ENCODE measurements at places on chromosomes 2 and 18. TPM values are rescaled to one million over a fixed set of nuclear protein-coding genes. Genes with fewer than 3 reads are reported as not detected.

The ZSWIM2 gene
- total RNA-seq, result not detected

The CDCA7 gene
- 4.6 TPM for total RNA-seq

The GAREM1 gene
- 9.0 TPM for total RNA-seq

The CELF4 gene
- total RNA-seq, result not detected

The B3GNT7 gene
- total RNA-seq, result 1.7 TPM

The TXNDC2 gene
- total RNA-seq, result 0.07 TPM

DNA sequence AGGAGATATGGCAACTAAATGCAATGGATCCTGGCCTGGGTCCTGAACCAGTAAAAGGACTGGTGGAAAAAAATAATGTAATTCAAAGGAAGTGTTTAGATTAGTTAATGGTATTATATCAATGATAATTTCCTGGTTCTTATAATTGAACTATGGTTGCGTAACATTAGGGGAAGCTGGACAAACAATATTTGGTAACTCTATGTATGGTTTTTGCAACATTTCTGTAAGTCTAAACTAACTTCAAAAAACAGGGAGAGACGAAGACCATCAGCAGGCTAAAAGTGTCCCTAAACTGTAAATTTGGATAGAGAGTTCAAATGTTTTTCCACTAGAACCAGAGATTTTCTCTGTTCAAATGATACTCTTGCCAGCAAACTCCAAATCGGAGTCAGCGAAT is 36.9 kb downstream of the KLF7 start:
- DNase-seq, result no peak

GRCh38 chr2:216415541-216415940 is 3.3 kb downstream of the SMARCAL1 start:
- no peak for DNase-seq

DNA sequence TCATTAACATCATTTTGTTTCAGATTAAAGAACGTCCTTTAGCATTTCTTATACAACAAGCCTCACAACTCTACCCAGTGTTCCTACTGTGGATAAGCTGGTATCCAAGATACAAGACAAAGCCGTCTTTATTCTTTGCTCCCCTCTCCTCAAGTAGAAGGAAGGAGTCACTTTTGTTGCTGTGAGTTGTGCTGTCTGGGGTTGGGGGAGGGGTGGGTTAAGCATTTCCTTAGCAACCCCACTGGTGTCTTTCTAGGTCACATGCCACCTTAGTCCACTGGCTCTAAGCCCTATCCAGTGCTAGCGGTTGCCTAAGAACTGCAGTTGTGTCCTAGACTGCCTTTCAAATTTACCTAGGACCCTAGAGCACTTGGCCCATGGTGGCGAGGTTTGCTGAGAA is 155.6 kb upstream of the PIEZO2 start:
- DNase-seq, result no peak

DNA sequence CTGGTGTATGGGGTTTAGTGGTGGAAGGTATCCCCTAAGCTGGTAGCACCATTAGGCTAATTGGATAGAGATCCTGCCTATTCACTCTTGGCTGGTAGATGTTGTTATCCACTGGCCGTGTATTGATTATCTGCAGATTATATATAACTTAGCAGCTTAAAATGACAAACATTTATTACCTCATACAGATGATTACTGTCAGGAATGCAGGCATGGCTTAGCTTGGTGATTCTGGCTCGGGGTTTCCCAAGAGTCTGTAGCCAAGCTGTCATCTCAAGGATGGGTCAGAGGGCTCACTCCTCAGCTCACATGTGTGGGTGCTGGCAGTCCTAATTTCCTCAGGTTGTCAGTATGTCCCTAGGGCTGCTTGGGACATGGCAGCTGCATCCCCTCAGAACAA is 465.8 kb downstream of the PARD3B start:
- no peak for DNase-seq

DNA sequence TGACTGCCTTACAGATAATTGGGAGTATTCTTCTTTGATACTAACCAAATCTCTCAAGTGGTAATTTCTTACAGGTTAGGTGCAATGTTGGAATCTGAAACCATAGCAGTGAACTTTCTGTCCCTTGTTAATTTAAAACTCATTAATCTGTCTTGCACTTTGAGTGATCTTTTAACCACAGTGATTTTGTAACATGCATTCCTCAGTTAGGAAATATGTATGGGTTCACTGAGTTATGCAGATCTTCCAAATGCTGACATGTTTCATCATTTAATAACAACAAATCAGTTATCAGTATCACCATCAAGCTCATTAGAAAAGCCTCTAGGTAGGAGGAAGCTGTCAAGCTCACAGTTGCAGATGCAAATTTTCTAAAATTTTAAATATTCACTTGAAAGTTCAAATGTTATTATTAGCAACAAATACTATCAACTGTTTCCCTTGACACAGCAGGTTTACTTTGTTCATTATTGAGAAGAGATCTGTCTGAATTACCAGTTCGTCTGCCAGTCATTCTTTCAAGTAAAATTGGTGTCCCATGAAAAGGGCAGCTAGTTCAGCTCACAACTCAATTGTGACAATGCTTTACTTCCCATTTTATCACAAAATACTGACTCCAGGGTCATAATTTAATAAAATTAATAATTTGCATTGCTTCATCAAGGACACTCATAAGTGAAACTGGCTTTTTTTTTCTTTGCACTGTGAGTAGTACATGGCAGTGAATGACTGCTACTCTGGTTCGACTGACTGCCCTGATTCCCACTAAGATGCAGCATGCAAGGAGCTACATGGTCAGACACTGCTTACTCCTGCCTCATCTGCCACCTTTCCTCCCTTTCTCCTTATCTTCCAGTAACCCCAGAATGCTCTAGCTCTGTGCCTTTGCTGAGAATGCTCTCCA is 31.6 kb downstream of the SUCLG1 start:
- DNase-seq, result peak; percentile 67

DNA sequence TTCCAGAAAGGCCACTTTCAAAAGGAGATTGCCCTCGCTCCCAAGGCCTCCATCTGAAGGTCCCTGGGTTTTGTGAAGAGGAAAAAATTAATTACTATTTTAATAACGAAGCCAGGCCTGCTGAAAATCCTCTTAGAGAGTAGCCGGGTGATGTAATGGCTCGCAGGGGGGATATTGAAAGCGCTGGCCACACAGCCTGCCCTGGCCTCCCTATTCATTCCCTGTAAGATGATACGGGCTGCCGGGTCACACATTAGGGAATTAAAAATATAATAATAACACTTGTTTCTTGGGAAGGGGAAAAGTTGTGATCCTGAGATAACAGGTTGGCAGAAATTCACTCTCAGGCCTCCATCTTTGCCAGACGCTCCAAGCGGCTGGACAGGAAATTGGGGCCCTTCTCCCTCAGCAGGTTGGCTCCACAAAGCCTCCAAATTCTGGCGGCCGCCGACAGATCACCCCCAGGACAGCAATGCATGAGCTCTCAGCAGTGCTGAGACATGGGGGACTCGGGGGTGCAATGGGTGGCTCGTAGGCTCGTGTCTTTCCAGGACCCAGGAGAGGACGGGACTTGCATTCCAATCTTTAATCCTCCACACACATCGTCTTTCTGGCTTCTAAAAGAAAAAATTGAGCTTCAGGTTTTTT is 299.9 kb upstream of the SALL3 start:
- no peak for DNase-seq

DNA sequence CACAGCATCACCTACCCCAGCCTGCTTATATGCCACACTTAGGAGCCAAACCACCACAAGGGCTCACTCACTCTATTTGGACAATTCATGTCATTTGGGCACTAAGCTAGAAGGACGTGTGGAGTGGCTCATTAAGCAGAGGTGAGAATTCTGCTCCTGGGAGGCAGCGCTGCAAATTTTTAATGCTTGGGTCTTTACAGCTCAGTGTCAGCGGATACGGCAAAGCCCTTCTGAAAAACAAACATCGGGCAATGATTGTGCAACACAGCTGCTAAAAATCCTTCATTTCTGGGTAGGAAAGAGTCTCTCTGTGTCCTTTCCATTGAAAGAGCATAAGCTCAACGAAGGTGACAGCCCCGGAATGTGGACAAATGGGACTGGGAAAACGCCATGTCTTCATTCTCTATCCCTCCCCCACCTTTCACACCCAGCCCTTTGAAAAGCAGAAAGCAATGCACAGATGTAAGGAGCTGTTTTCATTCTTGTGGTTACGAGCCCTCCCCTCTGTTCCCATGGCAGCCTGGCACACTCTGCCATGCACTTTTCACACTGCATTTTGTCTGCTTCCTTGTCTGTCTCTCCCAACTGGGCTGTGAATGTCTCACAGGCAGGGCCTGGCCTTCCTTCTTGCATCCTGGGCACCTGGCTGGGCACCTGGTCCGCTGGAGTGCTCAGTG is 16.0 kb downstream of the TMEM177 start:
- DNase-seq, result peak; percentile 83

- peak; percentile 56 for DNase-seq
Observed at GRCh38 chr2:85420536-85421259, 2.2 kb downstream of the SH2D6 start.

DNA sequence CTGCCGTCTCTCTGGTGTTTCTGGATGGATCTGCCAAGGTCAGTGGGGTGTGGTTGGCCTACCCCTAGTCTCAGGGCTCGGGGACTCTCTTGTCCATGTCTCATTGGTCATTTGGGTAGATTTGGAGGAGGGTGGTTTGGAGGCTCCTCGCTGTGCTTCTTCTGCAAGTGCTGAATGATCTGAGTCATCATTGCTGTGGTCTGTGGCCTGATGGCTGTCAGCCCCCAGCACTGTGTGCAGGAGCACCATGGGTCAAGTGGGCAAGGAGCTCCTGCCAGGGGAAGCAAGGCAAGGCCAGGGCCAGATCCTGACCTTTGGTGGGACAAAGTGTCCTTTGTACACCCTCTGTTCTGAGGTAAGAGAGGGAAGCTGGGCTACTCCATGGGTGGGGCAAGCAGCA is 221.8 kb downstream of the FHOD3 start:
- peak; percentile 69 for DNase-seq

GRCh38 chr2:121947674-121948073 is 192.2 kb downstream of the TSN start:
- DNase-seq, result no peak

DNA sequence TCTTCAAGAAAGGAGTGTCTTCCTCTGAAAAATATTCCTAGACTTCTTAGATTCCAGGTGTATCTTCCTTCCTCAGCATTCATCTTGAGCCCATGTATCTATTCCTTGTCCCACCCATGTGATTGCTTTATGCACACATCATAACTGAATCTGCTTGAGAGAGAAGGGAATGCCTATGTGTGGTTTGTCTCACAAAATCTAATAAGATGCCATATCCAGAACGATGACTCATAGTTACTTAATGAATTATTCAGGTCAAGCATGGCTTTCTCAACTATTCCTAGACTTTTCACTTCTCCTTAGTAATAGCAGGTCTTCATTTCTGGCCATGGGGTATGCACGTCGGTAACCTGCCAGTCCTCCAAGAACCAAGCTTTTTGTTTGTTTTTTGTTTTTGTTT is 121.8 kb downstream of the SETBP1 start:
- DNase-seq, result peak; percentile 78

DNA sequence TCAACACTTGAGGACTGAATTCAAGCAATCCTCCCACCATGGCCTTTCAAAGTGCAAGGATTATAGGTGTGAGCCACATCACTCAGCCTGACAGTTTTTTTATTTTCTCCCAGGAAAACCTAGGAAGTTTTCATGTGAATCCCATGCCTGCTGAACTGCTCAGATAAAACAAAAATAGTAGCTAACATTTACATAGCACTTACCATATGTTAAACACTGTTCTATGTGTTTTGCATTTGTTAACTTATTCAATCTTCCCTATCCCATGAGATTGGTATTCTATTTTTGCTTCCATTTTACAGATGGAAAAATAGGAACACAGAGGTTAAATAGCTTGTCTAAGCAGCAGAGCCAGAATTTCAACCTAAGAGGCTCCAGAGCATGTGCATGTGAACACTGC is 157.4 kb upstream of the KCTD1 start:
- no peak for DNase-seq

DNA sequence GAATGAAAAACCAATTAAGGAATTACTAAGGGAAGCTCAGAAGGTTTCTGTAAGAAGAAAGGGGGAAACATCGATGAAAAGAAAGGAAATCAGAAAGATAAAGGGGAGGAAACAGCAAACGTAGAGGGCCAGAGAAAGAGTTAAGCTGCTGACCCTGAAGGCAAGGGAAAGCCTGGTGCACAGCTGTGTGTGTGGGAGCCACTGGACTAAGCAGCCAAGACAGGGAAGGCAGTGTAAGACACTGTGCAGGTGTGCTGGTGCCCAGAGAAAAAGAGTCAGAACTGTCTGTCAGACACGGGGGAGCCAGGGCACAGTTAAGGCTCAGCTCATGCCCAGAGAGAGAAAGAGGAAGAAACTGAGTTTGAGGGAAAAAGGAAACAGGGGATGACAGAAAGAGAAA is 104.0 kb downstream of the HIBCH start:
- DNase-seq, result no peak

- peak; percentile 100 for DNase-seq
Observed at GRCh38 chr2:19649785-19650380, 251.9 kb downstream of the TTC32 start.

- DNase-seq, result no peak
Observed at GRCh38 chr2:138486363-138487198, 15.0 kb upstream of the SPOPL start.

DNA sequence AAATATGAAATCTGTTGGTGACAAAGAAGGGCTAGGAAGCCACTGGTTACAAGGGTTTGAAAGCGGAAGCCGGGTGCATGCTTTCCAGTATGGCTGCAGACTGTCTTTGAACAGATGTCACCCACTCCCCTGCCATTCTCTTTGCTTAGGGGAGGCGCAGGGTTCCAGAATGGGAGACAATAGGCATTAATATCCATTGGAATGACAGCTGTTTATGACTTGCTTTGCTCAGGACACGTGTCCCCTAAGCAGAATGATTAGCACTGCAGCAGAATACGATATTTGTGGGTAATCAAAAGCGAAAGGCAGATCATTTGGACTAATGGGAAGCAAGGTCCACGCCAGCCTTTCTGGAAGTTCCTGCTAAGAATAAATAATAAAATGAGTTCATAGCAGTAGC is 25.8 kb upstream of the NRP2 start:
- DNase-seq, result no peak

GRCh38 chr2:216956820-216957493 is 97.1 kb upstream of the TNP1 start:
- peak; percentile 63 for DNase-seq

DNA sequence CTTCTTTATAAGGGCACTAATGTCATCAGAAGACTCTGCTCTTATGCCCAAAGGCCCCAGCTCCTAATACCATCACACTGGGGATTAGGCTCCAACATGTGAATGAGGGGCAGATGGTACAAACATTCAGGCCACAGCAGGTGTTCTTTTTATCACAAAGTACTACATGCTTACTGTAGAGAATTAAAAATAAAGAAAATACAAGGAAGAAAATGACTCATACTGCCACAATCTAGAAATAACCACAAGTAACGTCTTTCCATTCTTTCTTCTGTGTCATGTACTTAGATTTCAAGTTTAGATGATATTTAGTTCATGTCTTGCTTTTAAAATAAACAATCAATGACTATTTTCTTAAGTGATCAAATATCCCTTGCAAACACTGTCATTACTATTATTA is 100.3 kb upstream of the NEDD4L start:
- DNase-seq, result peak; percentile 74

DNA sequence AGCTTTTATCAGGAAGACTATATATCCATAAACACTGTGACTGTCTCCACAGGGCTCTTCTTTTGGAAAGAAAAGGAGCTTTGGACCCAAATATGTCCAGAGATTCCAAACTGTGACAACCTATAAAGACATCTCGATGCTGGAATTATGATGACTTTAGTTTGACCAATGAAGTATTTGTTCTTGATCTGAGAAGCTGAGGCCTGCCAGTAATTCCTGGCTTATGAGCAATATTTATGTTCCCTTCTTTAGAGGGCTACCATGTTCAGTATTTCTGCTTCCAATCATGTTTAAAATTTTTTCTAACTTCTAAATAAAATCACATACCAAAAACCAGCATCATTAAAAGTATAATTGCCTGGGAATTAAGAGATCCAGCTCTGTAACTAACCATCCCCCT is 41.1 kb downstream of the FEZ2 start:
- peak; percentile 76 for DNase-seq
